ENCODE measurements at places on chromosomes 2 and 18.

DNA sequence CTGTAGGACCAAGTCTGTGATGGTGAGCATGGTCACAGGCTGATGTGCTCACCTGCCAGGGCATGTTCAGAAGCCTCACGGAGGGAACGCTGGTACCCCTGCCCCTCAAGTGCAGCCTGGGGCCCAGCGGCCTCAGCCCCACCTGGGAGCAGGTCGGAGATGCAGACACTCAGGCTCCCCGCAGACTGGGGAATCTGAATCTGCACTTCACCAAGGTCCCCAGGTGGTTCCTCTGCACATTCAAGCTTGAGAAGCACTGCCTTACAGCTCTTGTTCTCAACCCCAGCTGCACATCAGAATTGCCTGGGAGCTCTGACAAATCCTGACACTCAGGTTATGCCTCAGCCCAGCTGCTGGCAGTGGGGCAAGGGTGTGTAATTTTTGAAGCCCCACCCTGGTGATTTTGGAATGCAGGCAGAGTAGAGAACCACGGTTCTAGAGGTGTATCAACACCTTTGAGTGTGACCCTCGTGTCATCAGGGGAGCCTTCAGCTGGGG is 54.8 kb downstream of the CRACDL start:
- DNase-seq: no peak

DNA sequence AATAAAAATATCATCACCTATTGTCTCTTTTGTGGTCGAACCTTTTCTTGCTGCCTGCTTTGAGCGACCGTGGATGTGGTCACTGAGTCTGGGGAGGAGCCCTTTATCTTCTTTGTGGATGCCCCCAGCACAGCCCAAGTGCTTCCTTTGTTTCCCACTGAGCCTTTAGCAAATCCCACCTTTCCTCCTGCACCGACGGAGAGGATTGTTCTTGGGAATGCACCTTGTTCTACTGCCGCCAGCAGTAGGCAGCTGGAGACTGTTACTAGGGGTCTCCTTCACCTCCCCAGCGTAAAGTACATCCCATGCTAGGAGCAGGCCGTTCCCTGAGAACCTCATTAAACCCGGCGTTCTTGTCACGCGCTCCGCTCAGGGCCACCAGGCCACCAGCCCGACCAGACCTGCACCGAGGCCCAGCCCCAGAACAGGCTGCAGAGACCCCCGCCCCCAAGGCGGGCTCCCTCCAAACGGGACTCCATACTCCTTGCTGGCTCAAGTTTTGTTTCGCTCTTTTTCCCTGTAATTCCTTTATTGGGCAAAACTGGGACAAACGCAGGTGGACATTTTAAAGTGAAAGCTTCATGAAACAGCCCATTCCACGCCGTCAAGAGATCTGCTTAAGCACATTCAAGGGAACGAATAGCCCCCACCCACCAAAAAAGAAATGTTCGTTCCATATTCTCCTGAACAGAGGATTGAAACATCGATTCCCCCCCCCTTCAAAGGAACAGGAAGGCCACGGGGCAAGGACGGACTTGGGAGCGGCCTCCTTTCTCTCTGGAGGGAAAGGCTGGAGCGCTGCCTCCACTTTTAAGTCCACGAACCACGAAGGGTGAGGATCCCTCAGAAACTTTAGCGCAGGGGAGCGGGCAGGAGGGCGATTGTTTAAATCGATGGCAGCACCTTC is 1.1 kb upstream of the MAT2A start:
- no peak for DNase-seq

DNA sequence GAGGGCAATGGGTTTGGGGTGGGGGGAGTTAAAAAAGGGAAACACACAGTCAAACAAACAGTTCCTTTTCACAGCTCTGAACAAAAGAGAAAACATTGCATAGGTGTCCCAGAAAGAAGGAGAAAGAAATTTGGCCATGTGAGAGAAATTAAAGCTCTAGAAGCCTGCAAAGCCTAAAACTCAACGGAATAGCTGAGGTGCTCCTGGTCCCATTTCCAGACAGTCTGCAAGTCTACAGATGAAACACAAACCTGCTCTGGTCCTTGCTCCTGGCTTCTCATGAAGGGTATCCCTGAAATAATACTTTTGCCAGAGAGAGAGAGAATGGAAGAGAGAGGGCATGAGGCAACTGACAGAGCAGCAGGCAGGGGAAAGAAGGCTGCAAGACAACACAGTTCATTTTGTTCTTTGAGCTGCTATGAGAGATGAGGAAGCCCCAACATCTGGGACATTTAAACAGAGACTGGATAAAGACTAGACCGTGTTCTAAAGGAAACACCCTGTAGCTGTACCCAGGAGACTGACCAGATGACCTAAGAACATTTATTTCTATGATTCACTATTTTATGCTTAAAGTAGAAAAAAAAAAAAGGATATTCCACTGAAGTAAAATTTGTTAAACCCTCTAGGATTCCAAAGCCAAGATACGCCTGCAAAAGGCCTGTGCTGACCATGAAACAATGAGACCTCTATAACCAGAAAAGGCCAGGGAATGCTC is 57.3 kb upstream of the CYP26B1 start:
- DNase-seq: no peak

GRCh38 chr2:238290091-238290509 is 1.7 kb upstream of the PER2 start:
- no peak for DNase-seq

GRCh38 chr2:119719261-119719627 is 40.2 kb downstream of the TMEM177 start:
- no peak for DNase-seq

- no peak for DNase-seq
Observed at GRCh38 chr2:76083248-76083647, 372.5 kb upstream of the GCFC2 start.

DNA sequence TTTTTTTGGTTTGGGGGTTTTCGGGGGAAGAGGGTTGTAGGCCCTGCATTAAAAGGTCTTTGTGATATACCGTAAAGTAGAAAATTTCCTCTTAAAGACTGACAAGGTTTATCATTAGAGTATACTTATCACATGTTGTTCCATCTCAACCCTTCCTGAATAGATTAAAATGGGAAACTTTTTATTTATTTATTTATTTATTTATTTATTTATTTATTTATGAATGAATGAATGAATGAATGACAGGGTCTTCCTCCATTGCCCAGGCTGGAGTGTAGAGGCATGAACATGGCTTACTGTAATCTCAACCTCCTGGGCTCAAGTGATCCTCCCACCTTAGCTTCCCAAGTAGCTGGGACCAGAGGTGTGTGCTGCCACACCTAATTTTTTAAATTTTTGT is 48.5 kb upstream of the SLC3A1 start:
- no peak for DNase-seq

DNA sequence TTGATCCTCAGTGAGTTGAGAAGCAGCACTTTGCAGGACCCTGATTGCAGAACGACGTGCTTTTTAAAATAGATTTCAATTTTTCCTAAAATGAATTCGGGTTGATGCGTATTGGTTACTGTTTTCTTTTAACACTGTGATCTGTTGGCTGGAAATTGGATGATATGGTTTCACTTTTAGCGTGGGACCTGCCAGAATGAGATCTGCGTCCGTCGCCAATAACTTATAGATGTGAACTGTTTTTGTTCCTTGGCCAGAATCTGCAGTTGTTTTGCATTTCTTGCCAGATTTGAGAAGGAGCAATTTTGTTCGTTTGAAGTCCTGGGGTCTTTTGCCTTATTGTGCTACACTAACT is 703 bp downstream of the UGGT1 start:
- DNase-seq: no peak

DNA sequence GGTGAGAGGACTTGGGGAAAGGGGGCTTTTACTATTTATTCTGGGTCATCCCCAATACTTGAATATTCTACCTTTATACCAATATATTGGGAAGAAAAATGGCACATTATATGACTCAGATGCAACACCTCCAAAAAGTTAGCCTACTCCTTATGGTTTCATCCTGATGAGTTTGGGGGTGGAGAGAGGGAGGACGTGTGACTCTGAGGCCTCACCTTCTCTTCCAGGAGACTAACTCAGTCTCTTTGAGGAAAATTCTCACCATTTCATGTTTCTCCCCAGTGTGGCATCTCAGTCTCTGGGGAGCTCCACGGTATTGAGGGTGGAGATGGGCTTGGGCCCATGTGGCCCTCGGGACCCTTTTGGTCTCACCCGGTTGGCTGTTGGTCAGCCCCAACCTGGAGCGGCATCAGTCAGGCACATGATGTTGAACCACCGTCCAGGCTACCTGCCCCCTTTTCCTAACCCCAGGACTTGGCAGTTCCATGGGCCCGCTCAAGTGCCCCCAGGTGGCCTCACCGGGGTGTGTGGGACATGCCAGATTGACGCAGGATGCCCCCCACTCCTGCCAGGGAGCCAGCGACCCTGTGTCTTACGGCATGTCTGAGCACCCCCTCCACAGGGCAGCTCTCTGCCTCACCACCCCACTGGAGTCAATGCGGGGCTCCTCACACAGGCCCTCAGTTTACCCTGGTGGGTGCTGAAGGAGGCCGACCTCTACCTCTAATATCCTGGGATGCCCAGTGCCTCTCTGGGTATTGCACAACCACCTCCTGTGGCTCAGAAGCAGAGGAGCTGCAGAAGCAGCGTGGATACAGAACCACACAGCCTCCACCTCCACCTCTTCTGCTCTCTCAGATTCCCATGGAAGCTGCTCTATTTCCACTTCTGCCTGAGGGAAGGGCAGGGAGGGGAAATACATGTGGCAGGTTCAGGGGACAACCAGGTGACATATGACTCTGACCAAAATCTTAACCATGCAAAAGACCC is 297.4 kb downstream of the EIPR1 start:
- DNase-seq: no peak

- DNase-seq: no peak
Observed at GRCh38 chr2:133569286-133569830, 1.1 kb upstream of the NCKAP5 start.

GRCh38 chr18:7918701-7919100 is 351.6 kb downstream of the PTPRM start:
- no peak for DNase-seq

- no peak for DNase-seq
Observed at GRCh38 chr2:240372101-240372500, 63.4 kb upstream of the GPC1 start.

DNA sequence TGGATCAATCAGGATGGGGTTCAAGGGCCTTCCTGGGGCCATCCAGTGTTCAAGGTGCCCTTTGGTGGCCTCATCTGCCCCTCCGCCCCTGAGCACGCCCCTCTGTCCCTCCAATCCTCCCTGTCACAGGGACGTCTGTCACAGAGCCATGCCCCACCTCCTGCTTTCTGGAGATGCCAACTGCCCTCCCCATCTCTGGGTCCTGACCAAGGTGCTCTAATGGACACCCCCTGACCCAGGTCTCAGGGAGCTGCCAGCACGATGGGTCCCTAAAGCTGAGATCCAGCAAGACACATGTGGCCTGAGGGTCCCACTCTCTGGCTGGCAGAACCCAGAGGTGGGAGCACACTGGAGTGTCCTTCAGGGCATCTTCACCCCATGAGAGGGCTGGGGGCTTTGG is 2.1 kb upstream of the TEKT4 start:
- no peak for DNase-seq

DNA sequence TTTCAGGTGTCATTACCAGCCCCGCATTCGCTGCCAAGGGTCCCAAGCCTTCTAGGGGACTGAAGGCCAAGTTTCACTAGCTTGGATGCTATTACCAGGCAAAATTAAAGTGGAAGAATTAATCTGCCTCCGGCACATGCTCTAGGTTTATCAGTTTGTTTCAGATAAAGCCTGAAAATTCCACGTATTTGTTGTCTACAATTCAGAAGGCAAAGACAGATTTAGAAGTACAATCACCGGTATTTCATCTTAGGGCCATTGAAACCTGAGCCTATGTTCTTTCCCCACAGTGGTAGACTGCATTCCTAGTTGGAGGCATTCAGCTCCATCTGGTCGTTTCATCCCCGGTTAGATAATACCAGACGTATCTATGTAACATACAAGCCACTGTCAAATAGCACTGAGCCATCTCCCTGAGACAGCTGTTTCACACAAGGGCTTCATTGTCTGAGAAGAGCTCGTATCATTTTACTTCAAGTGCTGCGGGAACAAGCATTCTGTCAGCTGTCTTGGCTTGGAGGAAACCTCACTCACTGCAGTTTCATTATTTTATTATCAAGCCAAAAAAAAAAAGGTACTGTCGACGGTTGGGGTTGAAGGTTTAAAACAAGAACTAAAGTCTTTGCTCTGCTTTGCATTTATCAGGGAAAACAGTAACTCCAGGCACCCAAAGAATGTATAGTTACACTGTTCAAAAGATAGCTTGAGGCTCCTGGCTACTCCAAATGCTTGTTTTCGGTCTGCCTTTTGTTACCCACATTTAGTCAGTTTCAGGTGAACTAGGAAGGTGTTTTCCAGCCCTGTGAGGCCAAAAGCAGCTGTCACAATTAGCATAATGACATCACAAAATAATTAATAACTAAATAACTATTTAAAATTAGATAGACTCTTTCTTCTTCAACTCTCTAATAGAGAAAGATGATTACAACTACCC is 76.7 kb downstream of the TGIF1 start:
- DNase-seq: no peak

GRCh38 chr18:7084080-7085065 is 33.2 kb downstream of the LAMA1 start:
- no peak for DNase-seq

DNA sequence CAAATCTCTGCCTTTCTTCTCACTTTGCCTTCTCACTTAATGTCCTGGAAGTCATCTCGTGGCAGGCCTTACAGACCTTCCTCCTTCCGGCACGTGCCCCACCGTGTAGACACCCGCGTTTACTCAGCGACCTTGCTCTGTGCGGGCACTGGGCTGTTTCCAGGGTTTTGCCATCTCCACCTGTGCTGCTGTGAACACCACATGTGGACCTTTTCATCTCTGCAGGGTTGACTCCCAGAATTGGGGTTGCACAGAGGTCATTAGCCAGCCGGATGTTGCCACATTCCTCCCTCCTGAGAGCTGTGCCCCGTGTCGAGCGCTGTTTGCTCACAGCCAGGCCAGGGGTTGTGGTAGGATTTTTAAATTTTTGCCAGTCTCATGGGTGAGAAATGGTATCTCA is 25.4 kb downstream of the KCNG2 start:
- no peak for DNase-seq

DNA sequence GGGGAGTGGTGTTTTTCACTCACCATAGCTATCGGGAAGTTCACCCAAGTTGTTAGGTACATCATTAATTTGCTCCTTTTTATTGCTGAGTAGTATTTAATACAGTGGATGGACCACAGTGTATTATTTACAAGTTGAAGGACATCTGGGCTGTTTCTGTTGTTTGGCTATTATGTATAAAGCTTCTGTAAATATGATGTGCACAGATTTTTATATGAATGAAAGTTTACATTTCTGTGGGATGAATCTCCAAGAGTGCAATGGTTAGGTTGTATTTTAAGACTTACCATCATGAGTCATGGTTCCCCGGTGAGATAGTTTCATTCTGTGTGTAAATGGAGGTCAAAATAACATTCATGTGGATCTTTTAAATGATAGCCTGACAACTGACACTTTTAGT is 337.4 kb downstream of the PTPRM start:
- DNase-seq: no peak
